ENCODE measurements at places on chromosomes 1 and 21.

DNA sequence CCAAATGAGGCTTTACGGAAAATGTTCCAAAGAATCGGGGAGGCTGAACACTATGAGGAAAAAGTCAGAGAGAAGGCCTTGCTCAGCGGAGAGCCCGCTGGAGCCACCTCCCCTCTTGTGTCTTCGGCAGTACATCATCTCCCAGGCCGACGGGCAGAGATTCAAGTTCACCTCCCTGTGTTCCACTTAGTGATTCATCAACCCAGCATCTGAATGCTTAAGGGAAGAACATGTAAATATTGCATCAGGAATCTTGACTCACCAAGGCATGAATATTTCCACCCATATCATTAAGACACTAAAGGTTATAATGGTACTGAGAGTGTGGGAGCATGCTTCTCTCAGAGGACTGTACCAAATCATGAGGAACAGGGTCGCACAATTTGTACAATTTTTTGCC, 172.5 kb downstream of the ST6GALNAC5 start:
- DNase-seq: no peak

DNA sequence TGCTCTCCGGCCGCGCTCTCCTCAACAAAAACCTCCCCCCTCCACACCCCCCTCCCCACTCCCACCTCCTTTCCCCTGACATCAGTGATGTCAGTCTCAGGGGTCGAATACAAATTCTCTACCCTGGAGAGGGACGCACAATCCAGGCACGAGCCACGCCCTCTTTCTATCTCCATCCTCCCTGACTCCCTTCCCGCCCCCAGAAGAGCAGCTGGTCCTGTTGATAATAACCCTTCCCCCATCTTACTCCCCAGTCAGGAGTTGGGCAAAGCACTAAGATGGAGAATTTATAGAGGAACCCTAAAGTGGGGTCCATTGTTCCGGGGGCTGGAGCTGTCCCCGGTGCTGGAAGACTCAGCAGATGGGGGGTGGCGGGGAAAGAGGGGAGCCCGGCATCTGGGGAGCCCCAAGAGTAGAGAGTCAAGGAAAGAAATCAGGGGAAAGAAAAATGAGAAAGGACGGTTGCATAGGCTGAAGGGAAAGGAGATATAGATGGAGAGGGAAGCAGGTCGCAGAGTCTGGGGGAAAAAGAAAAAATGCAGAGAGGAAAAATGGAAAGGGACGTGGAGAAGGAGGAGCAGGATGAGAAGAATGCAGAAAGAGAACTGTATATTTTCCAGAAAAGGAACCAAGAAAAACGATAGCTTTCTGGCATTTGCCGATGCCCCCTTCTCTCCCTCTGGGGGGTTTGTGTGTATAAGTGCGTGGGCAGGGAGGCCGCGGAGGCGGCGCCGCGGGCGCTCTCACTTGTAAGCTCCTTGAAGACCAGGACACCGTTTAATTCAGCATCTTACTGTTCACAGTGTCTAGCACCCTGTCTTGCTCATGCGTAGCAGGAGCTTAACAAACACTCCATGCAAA, at the start of gene CELF3:
CELF3 (minus strand) TSS at position 33 of the 861 bp plus-strand sequence. CDS start 783 bp downstream, outside the sequence.
- peak; percentile 25 for DNase-seq

DNA sequence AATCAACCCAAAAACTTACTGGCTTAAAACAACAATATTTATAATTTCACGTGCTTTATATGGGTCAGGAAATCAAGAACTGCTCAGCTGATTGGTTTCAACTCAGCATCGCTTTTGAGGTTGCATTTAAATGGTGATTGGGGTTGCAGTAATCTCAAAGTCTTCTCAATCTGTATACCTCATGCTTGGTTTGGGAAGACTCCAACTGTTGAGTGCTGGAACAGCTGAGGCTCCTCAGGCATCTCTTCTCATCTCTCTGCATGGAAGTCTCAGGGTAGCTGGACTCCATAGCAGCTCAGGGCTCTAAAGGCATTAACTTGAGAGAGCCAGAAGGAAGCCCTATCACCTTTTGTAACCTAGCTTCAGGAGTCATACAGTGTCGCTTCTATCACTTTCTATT, 35.1 kb downstream of the AK5 start:
- DNase-seq: no peak

DNA sequence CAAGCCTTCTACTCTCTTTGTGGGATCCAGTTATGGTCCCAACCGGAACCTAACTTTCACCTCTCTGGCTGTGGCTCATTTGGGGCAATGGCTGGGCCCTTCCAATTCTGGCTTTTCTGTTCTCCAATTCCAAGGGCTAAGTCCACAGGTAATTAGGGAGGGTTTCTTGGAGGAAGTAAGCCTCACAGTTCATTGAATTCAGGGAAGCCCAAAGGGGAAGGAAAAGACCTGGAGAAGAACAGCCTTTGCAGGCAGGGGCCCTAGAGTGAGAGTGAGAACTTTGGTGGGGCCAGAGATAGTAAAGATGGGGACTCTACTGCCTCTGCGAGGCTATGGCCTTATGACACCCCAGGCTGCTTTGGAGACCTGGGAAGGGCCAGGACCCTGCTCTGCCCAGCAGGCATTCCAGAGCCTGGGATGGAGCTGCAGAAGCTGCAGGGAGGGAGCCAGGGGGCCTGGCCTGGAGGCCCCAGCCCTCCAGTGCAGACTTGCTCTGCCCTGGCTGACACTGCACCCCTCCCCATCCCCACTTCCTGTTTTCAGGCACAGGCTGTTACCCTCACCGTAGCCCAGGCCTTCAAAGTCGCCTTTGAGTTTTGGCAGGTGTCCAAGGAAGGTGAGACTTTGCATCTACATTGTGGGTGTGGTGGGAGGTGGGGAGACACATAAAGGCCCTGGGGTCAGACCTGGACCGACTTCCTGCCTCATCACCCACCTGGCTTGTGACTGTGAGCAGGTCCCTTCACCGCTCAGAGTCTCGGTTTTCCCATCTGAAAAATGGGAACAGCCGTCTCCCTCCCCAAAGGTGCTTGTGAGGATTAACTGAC, 18.9 kb downstream of the LDLRAP1 start:
- DNase-seq: peak; percentile 89

DNA sequence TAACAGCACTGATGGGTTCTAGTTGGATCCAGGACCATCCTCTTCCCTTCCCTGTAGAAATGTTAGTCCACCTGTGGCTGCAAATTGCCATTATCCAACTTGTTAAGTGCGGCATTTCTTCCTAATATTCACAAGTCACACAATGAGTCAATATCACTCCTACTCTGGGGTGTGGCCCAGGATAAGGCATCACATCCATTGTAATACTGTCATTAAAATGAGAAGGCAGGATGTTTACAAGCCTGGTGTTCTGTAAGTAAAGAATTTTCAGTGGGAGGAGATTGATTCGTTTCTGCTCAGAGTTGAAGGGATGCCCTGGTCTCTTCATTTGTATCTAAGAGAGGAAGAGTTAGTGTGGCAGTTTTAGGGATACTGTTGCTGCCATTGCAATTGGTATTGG, 18.1 kb upstream of the ARHGAP29 start:
- DNase-seq: no peak

DNA sequence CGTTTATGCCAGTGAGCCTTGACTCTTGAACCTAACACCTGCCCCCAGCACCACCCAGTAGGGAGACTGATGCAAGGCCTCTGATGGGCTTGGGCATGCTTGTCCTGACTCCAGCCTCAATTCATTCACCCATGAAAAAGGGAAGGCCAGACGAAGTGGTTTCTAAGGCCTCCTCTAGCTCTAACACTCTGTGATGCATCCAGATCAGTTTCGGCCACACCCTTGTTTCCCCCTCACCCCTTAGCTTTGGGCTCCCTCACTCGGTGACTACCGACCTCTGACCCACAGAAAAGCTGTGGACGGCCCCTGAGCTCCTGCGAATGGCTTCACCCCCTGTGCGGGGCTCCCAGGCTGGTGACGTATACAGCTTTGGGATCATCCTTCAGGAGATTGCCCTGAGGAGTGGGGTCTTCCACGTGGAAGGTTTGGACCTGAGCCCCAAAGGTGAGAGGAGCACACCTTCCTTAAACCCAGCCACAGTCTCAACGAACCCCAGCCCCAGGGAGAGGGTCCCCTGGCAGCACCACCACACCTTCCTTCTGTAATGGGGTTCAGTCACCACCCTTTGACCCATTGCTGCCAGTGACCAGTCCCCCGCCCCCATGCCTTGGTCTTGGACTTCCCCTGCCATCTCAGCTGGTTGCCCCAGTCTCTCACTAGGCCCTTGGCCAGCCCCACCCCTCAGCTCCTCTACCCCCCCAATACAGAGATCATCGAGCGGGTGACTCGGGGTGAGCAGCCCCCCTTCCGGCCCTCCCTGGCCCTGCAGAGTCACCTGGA, 9.0 kb downstream of the NPR1 start:
- DNase-seq: no peak

DNA sequence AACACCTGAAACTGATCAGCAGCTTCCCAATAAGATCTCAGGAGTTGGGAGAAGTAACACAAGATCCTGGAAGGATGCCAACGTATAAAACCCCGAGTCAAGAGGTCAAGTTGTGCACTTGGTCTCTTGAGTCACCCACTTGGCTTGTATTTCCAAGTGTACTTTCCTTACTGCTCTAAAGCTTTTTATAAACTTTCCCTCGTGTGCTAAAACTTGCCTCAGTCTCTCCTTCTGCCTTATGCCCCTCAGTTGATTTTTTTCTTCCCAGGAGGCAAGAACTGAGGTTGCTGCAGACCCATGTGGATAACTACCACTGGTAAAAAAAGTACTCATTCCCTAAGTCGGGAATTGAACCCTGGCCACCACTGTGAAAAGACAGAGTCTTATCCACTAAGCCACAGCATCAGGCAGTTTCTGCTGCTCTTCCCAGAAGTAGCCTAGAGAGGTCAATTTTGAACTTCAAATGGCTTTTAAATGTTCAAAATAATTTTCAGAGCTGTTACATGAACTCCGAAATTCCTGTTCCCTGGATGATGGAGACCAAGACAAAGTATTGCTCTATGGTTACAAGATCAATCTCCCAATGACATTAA, 28.9 kb downstream of the ITLN2 start:
- no peak for DNase-seq

GRCh38 chr1:214637722-214638458, 34.9 kb downstream of the CENPF start:
- DNase-seq: peak; percentile 51

GRCh38 chr1:71882637-71883036, 399.7 kb downstream of the NEGR1 start:
- DNase-seq: no peak

DNA sequence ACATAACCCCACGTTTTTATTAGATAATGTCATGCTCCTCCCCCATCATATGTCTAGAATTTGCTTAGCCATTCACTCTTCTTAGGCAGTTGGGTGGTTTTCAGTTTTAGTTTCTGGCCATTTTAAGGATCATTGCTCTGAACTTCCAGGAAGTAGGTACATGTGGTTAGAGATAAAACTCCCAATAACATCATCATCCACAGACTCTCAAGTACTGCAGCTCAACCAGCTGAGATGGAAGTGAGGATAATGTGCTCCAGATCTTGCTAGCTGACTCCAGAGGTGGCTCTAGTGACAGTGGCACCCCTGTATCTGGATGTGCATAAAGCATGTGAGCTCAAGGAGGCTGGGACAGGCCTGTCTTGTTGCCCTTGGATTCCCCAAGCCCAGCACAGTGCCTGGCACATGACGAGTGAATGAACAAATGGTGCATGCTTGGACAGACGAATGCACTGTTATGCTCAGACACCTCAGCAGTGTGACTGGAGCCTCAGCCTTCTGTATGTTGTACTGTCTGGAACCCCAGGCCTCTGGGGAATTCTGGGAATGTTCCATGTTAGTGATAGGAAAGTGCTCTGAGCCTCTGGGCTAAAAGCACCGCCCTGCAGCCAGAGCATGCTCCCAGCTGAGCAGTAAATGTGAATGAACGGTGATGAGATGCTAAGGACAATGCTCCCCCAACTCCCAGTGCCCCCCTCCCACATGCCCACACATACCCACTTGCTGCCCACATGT, 16.4 kb upstream of the KCNN3 start:
- no peak for DNase-seq

DNA sequence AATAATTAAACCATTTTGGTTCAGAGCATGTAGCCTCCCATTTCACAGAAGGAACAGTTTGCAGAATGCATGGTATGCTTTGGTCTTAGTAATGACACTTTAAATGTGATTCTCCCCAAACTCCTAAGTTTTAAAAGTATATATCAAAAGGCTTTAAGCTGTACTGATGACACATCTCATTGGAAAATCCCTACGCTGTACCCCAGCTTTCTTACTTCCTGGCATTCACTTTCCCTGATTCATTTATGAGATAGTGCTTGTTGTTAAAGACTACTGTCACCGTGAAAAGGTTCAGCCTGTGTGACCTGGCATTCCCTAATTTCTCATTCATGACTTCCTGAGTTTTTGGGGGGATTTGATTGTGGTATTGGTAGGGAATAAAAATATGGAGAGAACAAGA, 53.4 kb downstream of the MPZL1 start:
- DNase-seq: no peak

GRCh38 chr1:202967684-202968281, 726 bp upstream of the CYB5R1 start:
- peak; percentile 44 for DNase-seq

GRCh38 chr1:223712850-223713474, 623 bp downstream of the CAPN2 start:
- peak; percentile 36 for DNase-seq

DNA sequence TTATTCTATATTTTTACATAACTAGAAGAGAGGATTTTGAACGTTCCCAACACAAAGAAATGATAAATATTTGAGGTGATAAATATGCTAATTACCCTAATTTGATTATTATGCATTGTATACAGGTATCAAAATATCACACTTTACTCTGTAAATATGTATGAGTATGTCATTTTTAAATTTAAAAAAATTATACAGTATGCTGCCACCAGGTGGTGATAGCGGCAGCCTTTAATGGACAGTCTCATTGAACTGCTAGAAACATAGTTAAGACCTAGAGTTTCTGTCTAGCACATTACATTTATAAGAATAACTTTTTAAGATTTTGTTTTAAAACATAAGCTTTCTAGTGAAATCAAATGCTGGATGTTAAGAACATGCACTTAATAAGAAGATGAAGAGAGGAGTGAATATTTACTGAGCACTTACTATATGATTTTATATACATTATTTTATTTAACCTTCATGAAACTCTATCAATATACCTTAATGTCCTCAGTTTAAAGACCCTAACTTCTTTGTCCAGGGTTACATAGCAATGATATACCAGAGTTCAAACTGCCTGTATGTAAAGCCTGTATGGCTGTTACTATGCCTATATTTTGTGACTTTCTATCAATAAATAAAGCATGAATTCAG, 207.1 kb downstream of the NUF2 start:
- no peak for DNase-seq

- DNase-seq: no peak
Observed at GRCh38 chr1:187110351-187110750, 281.6 kb downstream of the PLA2G4A start.

- DNase-seq: no peak
Observed at GRCh38 chr1:84973498-84974334, 23.2 kb downstream of the MCOLN2 start.

GRCh38 chr21:37983336-37984095, 67.3 kb upstream of the KCNJ6 start:
- DNase-seq: no peak

Data from CD4-positive, alpha-beta T cell treated with Interleukin-1 beta for 1 hour (primary cell).